CD4-positive, alpha-beta memory T cell (primary cell): ENCODE measurements at places on chromosomes 11 and 22.

- no peak for DNase-seq
Observed at GRCh38 chr11:61684870-61685616, 4.9 kb downstream of the DAGLA start.

GRCh38 chr11:13105237-13105844 is 96.2 kb downstream of the RASSF10 start:
- DNase-seq, result no peak

DNA sequence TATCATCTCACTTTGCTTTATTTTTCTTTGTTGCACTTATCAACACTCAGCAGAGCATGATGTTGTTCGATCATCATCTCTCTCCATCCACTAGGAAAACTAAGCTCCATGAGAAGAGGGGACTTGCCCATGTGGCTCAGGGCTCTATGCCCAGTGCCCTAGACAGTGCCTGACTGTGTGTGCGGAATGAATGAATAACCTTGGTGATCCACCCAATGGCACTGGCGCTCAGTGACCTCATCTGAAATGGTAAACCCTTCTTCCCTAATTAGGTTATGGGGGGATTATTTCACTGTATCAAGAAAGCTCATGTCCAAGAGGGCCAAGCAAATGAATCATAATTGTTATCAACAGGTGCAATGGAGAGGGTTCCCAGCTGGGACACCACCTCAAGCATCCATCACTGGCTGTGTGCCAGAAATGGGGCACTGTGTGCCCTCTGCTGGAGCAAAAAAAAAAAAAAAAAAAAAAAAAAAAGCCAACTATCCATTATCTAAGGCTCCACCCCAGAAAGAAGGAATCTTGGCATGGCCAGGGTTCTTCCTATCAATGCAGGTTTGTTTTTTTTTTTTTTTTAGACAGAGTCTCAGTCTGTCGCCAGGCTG is 172.6 kb downstream of the LARGE1 start:
- DNase-seq, result no peak

DNA sequence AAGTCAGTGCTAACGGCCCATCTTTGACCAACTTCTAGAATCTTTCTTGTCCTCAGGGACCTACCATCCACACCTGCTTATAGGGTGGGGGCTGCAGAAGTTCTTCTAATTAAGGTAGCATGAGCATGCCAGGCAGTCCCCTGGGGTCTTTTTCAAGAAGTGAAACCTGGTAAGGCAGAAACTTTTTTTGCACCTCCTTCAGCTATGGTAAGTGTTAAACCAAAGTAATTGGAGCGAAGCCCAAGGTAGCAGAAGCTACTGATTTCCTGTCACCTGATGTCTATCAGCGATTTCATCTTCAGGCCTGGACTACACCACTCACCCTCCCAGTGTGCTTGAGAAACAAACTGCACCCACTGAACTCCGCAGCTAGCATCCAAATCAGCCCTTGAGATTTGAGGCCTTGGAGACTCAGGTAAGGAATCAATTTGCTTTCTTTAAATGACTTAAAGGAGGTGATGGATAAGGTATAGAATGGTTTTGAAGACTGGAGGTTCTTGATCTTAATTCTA is at the start of gene MS4A1:
Gene MS4A1, plus strand, starts transcription at position 317 of the 512 bp plus-strand sequence. CDS start 6,528 bp downstream, outside the sequence.
- no peak for DNase-seq

DNA sequence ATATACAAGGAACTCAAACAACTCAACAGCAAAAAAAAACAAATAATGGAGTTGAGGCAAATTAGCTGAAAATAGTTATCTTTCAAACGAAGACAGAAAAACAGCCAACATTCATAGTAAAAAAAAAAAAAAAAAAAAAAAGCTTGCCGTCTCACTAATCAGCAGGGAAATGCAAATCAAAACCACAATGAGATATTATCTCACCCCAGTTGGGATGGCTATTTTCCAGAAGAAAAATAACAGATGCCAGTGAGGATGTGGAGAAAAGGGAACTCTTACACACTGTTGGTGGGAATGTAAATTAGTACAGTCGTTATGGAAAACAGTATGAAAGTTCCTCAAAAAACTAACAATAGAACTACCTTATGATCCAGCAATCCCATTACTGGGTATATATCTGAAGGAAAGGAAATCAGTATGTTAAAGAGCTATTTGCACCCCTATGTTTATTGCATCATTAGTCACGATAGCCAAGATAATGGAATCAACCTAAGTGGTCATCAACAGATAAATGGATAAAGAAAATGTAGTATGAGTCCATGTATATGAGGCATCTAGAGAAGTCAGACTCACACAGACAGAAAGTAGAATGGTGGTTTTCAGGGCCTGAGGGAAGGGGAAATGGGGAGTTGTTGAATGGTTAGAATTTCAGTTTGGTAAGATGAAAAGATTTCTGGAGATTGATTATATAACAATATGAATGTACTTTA is 56.0 kb downstream of the USP35 start:
- no peak for DNase-seq

DNA sequence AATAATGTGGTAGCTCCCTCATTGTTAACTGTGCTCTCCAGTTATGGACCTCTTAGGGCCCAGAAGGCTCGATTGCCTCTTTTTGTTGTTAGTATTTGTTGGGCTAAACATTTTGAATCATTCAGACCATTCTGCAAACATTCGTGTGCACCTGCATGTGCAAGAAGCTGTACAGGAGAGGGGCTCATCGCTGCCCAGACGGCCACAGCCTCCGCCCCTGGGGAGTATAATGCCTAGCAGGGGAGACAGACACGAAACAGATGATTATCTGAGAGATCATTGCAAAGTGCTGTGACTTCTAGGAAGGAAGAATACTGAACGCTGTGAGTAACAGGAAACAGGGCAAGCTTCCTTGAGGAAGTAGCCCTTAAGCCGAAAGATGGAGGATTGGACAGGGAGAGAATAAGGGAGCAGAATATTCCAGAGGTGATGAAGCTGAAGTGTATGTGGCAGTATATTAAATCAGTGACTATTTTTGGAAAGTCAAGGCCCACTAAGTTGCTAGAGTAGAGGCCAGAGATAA is 123.3 kb upstream of the RASSF10 start:
- no peak for DNase-seq

DNA sequence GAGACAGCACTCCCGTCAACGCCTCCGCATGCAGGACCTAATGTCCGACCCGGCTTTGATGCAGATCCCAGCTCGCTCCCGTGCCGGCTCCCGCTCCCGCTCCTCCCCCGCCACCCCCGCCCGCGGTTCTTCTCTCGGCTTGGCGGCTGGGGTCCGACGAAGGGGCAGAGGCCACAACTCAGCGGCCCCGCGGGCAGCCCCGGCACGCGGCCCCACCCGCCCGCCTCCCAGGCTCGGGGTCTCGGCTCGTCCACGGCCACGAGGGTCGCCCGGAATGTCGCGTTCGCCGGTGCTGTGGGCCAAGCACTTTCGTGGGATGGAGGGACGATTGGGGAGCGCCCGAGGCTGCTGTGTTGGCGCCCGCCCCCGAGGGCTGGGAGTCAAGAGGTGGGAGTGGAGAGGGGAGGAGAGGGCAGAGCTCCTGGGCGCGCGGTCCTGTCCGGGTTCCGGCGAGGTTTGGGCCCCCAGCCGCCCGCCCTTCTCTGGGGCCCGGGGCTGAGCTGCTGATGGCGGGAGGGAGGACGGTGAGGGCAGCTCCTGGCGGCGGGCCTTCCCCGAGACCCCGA is 5.3 kb upstream of the TBX1 start:
- no peak for DNase-seq

DNA sequence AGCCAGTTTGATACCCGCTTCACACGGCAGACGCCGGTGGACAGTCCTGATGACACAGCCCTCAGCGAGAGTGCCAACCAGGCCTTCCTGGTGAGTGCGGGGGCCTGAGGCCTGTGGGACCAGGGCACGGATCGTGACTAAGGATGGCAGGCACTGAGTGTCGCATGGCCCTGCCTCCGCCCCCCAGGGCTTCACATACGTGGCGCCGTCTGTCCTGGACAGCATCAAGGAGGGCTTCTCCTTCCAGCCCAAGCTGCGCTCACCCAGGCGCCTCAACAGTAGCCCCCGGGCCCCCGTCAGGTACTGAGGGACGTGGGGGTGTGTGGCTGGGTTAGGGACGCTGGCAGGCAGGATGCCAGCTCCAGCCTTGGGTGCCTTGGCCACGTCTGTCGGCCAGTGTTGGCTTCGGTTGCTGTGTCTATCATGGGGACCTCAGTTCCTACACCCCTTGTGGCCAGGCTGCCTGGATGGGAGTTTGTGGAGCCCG is 3.0 kb downstream of the PTPRCAP start:
- no peak for DNase-seq

DNA sequence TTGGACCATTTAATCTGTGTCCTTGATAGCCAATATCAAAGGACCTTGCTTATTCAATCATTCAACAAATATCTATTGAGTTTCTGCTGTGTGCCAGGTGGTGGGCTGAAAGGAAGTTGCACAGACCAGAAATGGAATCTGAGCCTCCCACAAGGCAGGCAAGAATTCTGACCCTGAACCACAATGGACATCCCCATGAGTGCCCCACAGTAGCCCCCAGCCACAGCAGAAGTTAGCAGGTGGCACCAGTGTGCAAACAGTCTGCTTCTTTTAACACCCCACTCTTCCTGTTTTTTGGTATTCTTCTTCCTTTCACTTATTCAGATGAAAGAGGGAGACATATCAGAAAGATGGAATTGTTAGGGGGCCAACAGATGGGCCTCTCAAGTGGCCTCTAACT is 12.2 kb upstream of the SERPING1 start:
- no peak for DNase-seq

GRCh38 chr11:116043857-116044256 is 539.6 kb upstream of the CADM1 start:
- DNase-seq, result no peak
